ENCODE measurements at places on chromosomes 16 and 17.

GRCh38 chr16:83138976-83139690, 512.4 kb downstream of the CDH13 start:
- DNase-seq, result no peak

DNA sequence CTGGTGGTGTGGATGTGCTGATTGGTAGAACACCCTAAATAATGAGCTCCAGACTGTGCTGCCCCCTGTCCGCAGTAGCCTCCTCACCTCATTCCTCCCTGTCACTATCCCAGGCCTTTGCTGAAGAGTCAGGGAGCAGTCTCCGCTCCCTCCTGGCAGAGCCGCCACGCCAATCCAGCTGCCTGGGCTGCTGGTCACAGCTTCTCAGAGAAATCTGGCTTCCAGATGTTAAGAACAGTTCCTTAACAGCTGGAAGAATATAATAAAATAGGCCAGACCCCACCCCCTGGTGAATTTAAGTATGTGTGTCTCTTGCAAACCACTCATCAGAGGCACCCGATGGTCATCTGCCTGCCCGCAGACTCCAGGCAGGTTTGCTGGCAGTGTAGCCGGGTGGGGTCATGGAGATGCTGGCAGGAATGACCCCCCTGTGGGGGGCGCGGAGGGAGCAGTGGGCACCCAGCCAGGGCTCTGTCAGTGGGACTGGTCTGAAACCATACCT, 161.0 kb downstream of the CCDC182 start:
- DNase-seq, result no peak

DNA sequence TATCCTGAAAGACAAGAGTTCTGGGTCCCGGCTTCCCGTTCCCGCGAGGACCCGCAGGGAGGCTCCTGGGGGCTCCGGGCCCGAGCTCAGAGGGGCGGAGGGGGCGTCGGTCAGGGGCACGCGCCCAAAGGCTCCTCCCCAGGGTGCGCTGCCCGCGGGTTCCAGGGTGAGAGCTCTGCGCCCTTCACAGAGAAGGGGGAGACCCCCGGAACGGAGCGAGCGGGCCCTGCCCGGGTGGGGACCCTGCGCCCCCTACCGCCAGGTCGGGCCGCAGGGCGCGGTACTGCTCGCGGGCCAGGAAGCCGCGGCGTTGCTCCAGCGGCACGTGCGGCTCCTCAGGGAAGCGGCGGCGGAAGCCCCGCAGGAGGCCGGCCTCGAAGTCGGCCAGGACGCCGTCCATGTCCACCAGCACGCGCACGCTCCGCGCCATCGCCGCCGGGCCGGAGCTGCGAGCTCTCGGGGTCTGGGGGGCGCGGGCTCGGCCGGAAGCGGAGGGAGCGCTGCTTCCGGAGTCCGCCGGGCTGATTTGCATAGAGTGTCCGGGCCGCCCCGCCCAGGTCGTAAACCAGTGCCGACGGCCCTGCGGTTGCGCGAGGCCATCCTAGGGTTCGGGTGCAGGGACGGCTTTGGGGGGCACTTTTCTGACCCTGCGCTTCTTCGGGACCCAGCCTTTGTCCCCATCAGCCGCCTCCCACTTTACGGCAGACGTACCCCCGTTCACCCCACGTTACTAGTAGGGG, at the start of gene NT5C:
Gene NT5C (minus strand): TSS at position 465 of the 740 bp plus-strand sequence. CDS start 35 bp downstream, at position 430.
- no peak for DNase-seq

DNA sequence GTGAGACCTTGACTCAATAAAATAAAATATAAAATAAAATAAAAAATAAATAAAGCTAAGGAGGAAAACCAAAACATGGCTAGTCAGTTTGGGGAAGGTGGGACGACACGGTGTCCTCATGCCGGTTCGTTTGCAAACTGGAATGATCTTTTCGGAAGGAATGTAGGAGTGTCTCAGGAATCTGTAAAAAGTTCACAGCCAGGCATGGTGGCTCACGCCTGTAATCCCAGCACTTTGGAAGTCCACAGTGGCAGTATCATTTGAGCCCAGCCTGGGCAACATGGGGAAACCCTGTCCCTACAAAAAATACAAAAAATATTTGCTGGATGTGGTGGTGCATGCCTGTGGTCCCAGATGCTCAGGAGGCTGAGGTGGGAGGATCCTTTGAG, 14.7 kb upstream of the RPTOR start:
- DNase-seq, result no peak

GRCh38 chr16:12754824-12755543, 48.7 kb downstream of the CPPED1 start:
- DNase-seq, result peak; percentile 26

- DNase-seq, result no peak
These were observed 1.3 kb downstream of the HOXB9 start for GRCh38 chr17:48624544-48625494.

GRCh38 chr17:46935658-46936266, 12.8 kb downstream of the GOSR2 start:
- no peak for DNase-seq

DNA sequence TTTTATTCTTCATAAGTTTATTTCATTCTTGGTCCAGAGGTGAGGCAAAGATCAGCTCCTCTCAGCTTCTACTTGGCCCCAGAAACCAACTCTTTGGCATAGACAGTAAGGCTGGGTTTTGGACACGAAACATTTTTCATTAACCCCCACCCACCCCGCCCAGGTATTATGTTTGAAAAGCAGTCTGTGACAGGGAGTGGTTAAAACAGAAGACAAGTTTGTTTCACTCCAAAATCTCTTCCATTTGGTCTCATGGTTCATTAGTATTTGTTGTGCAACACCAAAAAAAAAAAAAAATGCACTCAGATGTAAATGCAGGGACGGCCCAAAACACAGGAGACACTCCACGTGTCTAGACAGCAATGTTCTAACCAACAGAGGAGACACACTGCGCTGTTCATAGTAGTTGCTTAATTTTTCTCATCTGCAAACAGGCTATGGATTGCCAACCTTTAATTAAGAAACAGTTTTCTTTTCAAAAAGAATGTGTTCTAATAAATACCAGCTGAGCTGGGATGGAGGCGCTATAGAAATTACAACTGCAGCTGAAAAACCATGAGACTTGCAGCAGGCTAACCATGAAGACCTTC, 39.8 kb upstream of the MMP2 start:
- DNase-seq, result no peak

- no peak for DNase-seq
These were observed 20.7 kb upstream of the OSGIN1 start for GRCh38 chr16:83932304-83932703.

GRCh38 chr16:24920568-24920967, 74.8 kb downstream of the SLC5A11 start:
- DNase-seq, result no peak

- no peak for DNase-seq
These were observed 73.6 kb downstream of the ABCC6 start for GRCh38 chr16:16149710-16150116.

GRCh38 chr16:19005561-19006445, 22.1 kb downstream of the TMC7 start:
- no peak for DNase-seq

DNA sequence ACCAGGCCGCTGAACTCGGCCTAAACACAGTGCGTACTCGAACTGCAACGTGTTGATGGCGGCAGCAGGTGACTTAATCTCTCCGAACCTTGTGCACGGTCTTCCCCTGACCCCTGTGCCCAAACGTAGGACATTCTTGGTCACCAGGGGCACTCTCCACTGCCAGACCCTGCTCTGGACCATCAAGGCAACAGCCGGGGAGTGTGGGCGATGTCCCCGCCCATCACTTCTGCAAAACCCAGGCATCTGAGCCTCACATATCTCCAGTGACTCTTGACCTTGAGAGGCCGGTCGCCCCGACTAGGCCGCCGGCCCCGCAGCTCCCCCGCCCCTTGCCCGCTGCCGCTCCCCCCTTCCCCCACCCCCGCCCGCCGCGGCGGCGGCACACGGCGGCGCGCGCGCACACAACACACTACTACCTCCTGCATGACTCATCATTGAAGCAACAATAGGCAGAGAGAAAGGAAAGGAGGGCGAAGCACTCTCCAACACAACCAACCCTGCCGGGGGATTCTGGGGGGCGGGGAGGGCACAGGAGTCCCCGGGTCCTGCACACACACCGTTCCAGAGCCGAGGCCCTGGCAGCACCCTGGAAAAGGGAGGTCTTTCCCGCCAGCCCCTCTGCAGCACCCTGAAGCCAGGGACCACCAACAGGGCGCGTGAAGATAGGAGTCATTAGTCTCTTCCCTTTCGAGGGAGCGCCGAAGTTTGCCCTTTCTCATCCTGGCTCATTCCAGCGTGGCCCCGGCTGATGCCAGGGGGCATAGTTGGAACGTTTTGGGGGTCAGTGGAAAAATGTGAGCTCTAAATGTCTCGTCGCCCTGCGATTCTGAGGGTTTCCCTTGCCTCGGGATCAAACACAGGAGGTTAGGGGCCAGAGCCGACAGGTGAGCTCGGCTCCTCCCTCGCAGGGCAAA, 1.9 kb downstream of the MNT start:
- DNase-seq, result no peak

- peak; percentile 89 for DNase-seq
These were observed 27.0 kb upstream of the NF1 start for GRCh38 chr17:31067691-31068184.

- no peak for DNase-seq
These were observed 12.2 kb downstream of the VASN start for GRCh38 chr16:4383591-4384444.

- DNase-seq, result no peak
These were observed 18.9 kb downstream of the DNAH17 start for GRCh38 chr17:78558181-78558850.

- DNase-seq, result no peak
These were observed 582.0 kb downstream of the CDH11 start for GRCh38 chr16:64539811-64540371.

DNA sequence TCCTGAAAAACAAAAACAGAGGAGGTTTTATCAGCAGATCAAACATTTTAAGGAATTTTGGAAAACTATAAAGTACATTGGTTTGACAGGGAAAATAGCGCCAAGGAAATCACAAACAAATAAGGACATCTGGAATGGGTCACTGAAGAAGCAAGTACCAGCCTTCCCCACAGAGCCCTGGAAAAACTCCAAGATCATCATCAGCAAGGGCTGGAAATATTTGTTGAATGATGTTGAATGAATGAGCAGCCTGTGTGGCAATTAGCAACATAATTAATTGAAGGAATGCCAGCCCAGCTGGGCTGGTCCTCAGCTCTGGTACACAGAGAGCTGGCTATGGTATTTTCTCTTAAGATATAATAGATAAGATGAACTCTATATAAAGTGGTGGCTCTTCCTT, 290.4 kb downstream of the HS3ST3A1 start:
- peak; percentile 69 for DNase-seq

All from HS-5 (cell line).